Colonic mucosa (tissue), 4 donors: ENCODE measurements at places on chromosomes 2 and 18. TPM values are rescaled to one million over a fixed set of nuclear protein-coding genes. Genes with fewer than 3 reads are reported as not detected.

DNA sequence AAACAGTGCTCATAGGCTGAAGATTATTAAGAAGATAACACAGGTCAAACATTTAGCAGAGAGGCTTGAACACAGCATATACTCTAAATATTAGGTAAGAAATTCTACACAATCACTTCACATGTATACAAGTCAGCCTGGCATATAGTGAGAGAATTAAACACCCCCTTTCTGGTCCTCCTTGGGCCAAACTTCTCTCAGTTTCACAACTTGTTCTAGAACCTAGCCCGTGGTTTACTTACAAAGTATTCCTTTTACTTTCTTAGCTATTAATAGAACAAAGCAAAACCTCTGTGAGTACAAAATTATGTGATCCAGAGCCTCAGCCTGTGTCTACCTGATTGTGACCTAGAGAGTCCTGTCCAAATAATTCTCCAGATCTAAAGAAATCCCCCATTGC lies 562.8 kb downstream of the TNS1 start:
- no peak for DNase-seq

DNA sequence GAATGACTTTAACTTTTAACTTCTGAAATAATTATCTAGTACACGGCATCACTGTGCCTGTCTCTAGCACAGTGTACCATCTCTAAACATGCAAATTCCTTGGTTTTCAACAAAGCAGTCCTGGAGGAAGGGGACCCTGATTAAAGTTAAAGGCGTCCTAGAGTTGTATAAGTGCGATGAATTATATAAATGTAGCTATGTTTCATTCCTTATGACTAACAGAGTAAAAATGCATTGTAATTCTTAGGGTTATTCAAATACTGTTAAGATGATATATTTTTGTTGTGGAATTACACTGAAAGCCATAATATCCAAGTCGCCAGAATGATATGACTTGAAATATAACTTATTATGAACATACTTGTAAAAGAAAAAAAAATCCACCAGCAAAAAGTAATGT lies 544.9 kb upstream of the LINC00305 start:
- no peak for DNase-seq

GRCh38 chr18:2958819-2959298 lies 54.1 kb downstream of the LPIN2 start:
- no peak for DNase-seq

GRCh38 chr2:162478721-162479129 lies 134.8 kb downstream of the GCA start:
- DNase-seq, result no peak

DNA sequence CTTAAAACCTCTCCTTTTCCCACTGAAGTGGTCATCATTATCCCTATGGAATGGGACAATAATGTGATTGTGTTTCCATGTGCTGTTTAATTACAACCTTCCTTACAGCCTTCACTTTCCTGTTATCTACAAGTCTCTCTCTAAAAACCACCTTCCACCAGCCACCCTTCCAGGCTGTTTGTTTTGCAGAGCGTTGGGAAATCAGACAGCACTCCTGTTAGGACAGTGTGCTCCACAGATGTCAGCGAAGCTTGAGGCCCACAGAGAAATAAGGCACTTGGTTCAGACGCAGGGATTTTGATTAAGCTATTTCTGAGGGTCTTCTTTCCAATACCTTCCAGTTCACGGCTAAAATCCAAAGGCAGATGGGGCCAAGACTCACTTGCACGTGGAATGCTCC lies 32.3 kb upstream of the ASPRV1 start:
- no peak for DNase-seq

GRCh38 chr18:39918847-39919246 lies 2036.2 kb upstream of the PIK3C3 start:
- no peak for DNase-seq

The SERPINB4 gene
- not detected for total RNA-seq

The RAX gene
- not detected for total RNA-seq
